ENCODE measurements at places on chromosomes 7 and 10.

GRCh38 chr7:25206765-25207164 lies 21.5 kb downstream of the NPVF start:
- no peak for DNase-seq

- no peak for DNase-seq
These were observed 35.4 kb upstream of the FAM133B start for GRCh38 chr7:92625617-92626016.

DNA sequence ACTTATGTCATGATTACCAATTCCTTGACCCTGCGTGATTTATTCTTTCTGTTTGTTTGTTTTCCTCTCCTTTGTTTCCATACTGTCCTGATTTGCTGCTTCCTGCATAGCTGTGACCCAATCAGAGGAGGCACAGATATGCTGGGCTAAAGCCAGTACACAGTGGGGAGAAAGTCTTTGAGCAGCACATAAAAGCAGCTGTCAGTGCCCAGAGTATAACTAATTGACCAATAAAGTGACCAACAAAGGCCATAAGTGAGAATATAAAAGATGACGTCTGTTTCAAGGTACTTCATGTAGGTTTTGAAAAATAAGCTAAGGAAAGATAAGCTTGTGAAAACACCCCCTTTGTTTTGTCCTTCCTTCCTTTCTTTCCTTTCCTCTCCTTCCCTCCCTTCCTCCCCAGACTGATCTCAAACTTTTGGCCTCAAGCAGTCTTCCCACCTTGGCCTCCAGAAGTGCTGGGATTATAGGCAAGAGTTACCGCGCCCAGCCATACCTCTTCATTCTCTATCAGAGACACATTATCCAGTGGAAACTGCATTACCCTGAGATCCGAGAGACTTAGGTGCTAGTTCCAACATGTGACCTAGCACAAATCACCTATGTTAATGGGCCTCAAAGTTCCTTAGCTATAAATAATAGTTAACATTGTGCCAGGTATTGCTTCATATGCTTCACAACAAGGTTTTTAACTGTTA lies 17.0 kb downstream of the BCAP29 start:
- DNase-seq = no peak

- no peak for DNase-seq
These were observed 146.7 kb downstream of the GRM3 start for GRCh38 chr7:86790383-86790782.

DNA sequence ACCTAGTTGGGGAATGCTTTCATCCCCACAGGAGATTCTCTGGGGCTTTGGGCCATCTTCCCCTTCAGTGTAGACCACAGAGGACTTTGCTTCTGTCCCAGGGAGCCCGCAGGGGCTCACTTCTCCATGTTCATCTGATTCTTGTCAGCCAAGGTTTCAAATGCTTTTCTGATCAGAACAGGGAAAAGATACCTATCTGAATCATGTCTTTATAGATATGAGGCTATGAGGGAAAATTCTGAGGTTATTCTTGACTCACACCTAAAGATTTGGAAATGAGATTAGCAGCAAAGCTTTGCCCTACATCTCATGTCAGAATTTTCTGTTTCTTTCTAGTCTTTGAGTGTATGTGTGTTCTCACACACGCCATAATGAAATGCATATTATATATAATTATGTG lies 53.3 kb downstream of the FIGNL1 start:
- DNase-seq = no peak

GRCh38 chr7:45076946-45077345 lies 11.8 kb downstream of the NACAD start:
- DNase-seq = no peak

- no peak for DNase-seq
These were observed 10.9 kb upstream of the BHLHA15 start for GRCh38 chr7:98200364-98200763.

GRCh38 chr7:27130540-27131389 lies at the start of gene HOXA4:
Gene HOXA4, minus strand, starts transcription at chr7:27130757. Its CDS starts 24 bp downstream, at chr7:27130733.
- peak; percentile 46 for DNase-seq

- DNase-seq = no peak
These were observed at the start of gene TEX47 for GRCh38 chr7:88795553-88795952. Gene TEX47, minus strand, starts transcription at chr7:88795737. Its CDS starts 795 bp downstream, at chr7:88794942.

DNA sequence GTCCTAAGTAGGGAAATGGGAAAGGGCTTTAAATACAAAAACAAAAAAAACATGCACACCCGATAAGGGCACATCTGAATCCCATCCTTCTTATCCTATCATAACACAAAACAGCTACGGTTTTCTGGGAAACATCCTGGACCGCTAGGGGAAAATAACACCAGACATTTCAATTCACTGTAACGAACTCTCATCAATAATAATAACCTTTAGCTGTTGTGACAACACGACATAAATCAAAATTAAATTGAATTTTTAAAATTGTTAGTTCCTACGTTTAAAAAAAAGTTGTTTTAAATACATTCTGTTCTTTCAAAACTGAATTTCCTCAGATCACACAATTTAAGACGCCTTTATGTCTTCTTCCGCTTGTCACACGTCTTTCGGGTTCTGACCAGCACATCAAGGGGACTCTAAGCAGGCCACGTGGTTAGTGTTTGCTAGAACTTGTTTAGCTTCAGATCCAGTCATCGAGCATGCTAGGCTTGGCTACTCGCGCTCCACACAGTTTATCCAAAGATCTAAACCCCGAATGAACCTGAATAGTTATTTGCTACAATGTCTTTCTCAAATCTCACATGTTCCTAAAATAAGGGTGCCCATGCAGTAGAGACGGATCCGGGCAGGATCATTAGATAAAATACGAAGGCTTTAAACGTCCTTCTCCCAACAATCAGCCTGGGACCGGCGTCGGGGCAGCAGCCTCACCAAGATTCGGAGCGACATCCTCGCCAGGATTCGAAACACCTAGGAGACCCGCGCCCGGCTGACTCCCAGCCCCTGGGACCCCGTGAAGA lies 839 bp downstream of the IKZF5 start:
- DNase-seq = no peak

GRCh38 chr7:107147464-107148393 lies 21.1 kb upstream of the HBP1 start:
- no peak for DNase-seq

GRCh38 chr10:55183993-55184392 lies 383.0 kb upstream of the PCDH15 start:
- no peak for DNase-seq

DNA sequence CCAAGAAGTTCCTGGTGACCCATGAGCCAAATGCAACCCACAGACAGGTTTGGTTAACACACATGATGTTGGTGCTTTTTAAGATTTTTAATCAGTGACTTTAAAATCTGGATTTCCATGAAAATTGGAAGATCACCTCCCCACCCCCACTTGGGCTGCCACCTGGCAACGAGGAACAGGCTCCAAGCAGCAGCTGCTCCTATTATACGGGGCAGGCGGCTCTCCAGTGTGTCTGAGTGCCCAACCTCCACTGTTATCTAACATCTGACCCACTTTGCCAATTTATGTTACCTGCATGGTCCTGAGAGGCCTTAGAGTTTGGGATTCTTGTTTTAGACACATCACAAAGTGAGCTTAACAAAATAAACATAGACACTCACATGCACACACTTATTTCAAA lies 56.4 kb downstream of the SGMS1 start:
- DNase-seq = no peak

- no peak for DNase-seq
These were observed 14.6 kb downstream of the PHTF2 start for GRCh38 chr7:77813180-77813579.

- no peak for DNase-seq
These were observed 211.2 kb downstream of the CRPPA start for GRCh38 chr7:16210171-16210570.

DNA sequence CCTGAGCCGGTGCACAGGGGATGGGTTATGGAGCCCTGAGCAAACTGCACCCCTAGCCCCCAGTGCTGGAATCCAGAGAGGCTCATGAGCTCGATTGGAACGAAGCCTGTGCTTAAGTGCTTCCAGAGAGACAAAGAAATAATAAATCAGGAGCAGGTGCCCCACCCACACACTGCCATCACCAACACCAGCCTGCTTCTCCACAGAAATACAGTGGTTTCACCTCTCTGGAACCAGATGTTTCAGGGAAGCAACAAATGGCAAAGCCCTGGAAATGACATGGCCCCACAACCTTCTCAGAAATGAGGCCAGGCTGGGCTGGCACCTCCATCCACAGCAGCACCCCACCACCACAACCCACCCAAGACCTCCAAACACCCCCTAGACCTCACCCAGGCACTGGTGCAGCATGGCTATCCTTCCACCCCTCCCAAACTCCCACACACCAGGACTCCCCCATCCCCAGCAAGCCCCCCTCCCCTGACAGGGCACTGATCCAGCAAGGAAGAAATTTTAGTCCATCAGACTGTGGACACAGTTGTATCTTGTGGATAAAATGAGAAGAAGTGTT lies 4.1 kb upstream of the SLC18A3 start:
- no peak for DNase-seq
